ENCODE measurements at places on chromosomes 7 and 10. TPM values are rescaled to one million over a fixed set of nuclear protein-coding genes. Genes with fewer than 3 reads are reported as not detected.
A peak's percentile ranks its signal among the peaks of the same experiment; 100 is the strongest.

ZPBP gene
- total RNA-seq = not detected

DNA sequence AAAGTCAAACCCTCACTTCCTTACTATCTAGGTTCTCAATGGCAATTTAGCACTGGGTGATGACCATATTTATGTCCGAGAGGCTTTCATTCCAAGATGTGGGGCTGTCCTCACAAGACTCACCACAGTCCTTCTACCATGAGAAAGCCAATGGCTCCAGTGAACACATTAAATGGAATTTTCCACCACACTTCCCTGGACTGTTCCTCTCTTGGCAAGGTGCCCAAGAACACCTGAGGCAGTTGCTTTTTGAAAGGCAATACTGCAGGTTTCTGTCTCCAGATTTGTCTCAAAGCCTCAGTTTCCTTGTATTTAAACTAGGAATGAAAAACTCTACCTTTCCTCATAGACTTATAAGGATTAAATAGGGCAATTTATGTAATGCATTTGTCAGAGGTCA lies 24.2 kb downstream of the AFAP1L2 start:
- H3K27ac ChIP-seq = no peak overlapping the region
- DNase-seq = no peak
- H3K27me3 ChIP-seq = no peaks in the 10 kb centered on the region
- H3K4me3 ChIP-seq = no peak overlapping the region
- H3K4me1 ChIP-seq = peaks cover 30% of the 10 kb centered on the region

DNA sequence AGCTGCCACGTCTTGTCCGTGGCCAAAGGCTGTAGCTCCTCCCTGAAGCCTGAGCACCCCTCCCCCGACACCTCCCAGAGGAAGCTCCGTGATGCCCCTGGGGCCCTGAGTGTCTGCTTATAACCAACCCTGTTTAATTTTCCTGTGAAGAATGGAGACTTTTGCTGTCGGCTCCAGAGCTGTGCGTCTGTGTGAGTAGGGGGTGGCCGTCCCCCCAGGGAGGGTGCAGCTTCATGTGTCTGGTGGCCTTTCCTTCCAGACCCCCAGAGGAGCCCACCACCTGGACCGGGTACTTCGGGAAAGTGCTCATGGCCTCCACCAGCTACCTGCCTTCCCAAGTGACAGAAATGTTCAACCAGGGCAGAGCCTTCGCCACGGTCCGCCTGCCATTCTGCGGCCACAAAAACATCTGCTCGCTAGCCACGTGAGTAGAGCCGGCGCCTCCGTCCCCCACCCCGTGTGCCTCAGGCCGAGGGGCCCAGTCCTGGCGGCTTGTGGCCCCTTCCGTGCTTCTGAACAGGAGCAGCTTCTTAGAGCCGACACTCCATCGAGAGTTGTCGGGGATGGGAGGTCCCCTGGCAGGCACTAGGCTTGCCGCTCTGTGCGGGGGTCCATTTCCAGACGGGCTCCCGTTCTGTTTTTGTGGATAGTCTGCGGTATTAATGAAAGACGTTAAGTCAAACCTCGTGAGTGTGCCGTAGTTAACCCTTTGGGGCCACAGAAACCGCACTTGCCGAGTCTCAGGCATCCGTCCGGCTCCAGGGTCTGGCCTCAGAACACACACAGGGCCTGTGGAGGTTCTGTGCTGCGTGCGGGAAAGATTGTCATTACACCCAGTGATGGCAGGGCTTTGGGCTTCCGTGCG lies 37.1 kb downstream of the WIPI2 start:
- no peaks in the 10 kb centered on the region for H3K27me3 ChIP-seq
- DNase-seq = no peak
- no peak overlapping the region for H3K27ac ChIP-seq
- H3K4me1 ChIP-seq = no peaks in the 10 kb centered on the region

- peaks cover 25% of the 10 kb centered on the region for H3K36me3 ChIP-seq
- H3K27ac ChIP-seq = no peak overlapping the region
- H3K4me1 ChIP-seq = peaks cover 25% of the 10 kb centered on the region
These were observed 1.4 kb downstream of the MYO1G start for GRCh38 chr7:44977304-44977958.

- H3K27ac ChIP-seq = no peak overlapping the region
- DNase-seq = no peak
- H3K36me3 ChIP-seq = no peaks in the 10 kb centered on the region
- H3K4me3 ChIP-seq = no peak overlapping the region
- no peaks in the 10 kb centered on the region for H3K27me3 ChIP-seq
These were observed 256.9 kb downstream of the ELMO1 start for GRCh38 chr7:37191797-37192196.

NODAL gene
- not detected for total RNA-seq

BBIP1 gene
- total RNA-seq = 33.6 TPM

PTPN20 gene
- total RNA-seq = not detected

MEIG1 gene
- total RNA-seq = not detected

- DNase-seq = no peak
- no peaks in the 10 kb centered on the region for H3K36me3 ChIP-seq
- H3K27me3 ChIP-seq = no peaks in the 10 kb centered on the region
- no peak overlapping the region for H3K4me3 ChIP-seq
- H3K4me1 ChIP-seq = no peaks in the 10 kb centered on the region
These were observed 26.2 kb downstream of the VSTM4 start for GRCh38 chr10:49089152-49089551.

GRCh38 chr7:92963566-92963965 lies 127.2 kb upstream of the CDK6 start:
- H3K4me3 ChIP-seq = no peak overlapping the region
- no peak overlapping the region for H3K27ac ChIP-seq
- no peaks in the 10 kb centered on the region for H3K4me1 ChIP-seq

- H3K4me1 ChIP-seq = no peaks in the 10 kb centered on the region
- no peaks in the 10 kb centered on the region for H3K36me3 ChIP-seq
- no peak for DNase-seq
- no peak within 1 kb of the TSS for H3K4me3 ChIP-seq
- H3K27me3 ChIP-seq = no peaks in the 10 kb centered on the region
These were observed at the start of gene FXYD4 for GRCh38 chr10:43371418-43371817. Gene FXYD4, plus strand, starts transcription at chr10:43371636. Its CDS starts 2,111 bp downstream, at chr10:43373747.

SLC26A3 gene
- total RNA-seq = not detected

- no peaks in the 10 kb centered on the region for H3K27me3 ChIP-seq
- H3K4me1 ChIP-seq = no peaks in the 10 kb centered on the region
- H3K36me3 ChIP-seq = no peaks in the 10 kb centered on the region
- H3K27ac ChIP-seq = no peak overlapping the region
- no peak overlapping the region for H3K4me3 ChIP-seq
These were observed 29.5 kb upstream of the ZNF107 start for GRCh38 chr7:64636386-64636785.

CCDC172 gene
- not detected for total RNA-seq

AKR1C8 gene
- total RNA-seq = not detected

LIPK gene
- not detected for total RNA-seq

DNA sequence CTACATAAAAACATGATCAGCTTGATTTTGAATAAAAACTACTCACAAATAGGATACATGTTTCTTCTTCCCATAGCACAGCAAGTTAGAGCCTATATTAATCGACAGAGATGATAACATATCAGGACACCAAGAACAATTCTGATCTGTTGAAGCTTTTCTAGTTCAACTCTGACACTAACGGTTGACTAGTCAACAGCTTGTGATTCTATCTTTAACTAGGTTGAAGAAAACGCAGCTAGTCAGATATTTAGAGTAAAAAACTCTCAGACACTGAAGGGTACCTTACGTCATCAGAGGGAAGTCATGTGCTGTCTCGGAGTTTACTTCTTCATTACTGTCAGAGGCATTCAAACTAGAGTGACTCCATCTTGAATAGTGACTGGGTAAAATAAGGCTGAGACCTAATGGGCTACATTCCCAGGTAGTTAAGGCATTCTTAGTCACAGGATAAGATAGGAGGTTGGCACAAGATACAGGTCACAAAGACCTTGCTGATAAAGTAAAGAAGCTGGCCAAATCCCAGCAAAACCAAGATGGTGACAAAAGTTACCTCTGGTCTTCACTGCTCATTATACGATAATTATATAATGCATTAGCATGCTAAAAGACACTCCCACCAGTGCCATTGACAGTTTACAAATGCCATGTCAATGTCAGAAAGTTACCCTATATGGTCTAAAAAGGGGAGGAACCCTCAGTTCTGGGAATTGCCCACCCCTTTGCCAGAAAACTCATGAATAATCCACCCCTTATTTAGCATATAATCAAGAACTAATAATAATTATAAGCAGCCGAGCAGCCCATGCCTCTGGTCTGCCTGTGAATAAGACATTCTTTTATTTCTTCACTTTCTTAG lies 21.3 kb downstream of the CCDC71L start:
- H3K4me3 ChIP-seq = no peak overlapping the region
- H3K27ac ChIP-seq = no peak overlapping the region
- DNase-seq = no peak
- H3K36me3 ChIP-seq = no peaks in the 10 kb centered on the region
- no peaks in the 10 kb centered on the region for H3K27me3 ChIP-seq

DNA sequence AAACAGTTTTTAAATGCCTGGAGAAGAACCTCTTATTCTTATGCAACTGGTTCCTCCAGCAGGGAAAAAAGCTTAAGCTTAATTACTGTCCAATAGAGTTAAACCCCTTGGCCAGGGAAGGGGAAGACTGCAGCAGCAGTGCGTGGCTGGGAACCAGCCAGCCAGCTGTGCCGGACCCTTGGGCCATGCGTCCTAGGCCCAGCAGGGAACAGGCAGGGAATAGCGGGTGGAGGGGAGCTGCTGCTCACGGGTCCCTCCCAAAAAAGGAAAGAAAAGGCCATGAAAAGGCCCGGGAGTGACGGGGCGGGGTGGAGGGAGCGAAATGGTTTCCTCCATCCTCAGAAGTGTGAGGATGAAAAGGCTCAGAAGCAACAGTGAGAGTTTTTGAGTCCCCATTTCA lies 35.2 kb upstream of the HECW1 start:
- no peak overlapping the region for H3K4me3 ChIP-seq
- no peak overlapping the region for H3K27ac ChIP-seq
- no peak for DNase-seq
- peaks cover 9% of the 10 kb centered on the region for H3K4me1 ChIP-seq

DNA sequence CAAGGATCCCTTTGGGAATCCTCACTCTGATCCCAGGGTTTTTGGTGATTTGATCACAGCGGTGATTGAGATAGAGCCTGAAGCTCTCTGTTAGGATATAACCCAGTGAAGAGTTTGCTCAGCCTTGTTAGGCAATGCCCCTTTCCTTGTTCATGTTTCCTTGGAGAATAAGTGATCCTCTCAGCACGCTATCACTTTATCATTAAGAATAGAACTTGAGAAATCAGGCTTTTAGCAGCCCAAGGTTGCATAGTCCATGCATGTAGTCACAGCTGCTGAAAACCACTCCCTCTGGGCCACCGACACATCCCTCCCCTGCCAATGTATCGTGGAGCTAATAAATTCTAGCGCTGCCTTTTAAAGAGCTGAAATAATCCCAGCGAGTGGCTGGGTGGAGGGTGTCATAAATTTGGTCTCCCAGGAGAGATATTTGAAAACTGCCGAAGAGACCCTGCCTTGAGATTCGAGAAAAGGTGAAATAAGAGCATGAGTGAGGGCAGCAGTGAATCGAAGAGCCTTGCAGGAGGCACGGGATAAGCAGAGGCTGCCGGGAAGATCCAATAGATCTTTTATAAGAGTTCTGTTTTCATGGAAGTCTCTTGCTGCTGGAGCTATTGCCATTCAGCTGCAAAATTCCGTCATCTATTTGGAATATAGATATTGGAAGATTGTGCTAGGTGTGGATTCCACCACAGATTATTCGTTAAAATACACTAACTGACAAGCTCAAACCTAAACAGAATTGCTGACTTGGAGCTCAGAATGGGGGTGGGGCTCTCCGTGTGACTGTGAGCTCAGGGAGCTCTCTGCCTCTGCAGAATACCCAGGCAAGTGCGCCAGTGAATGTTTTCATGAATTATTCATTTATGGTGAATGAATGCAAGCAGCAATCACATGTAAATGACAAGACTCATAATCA lies 249.8 kb downstream of the TRIL start:
- H3K27me3 ChIP-seq = no peaks in the 10 kb centered on the region
- H3K27ac ChIP-seq = no peak overlapping the region
- no peaks in the 10 kb centered on the region for H3K36me3 ChIP-seq

DNA sequence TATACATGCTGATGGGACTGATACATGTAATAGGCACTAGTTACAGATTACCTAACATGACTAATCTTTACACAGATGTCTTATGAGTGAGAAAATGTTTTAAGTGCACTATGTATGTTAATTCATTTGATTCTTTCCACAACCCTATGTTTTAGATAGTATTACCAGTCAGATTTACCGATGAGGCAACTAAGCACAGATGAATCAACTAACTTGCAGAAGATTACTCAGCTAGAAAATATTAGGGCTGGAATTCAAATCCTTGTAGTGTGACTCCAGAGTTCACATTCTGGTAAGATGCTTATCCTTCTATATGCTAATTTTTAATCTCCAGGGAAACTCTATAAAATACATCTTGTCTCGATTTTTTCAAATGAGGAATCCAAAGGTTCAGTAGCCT lies 964.9 kb downstream of the REEP3 start:
- H3K27ac ChIP-seq = no peak overlapping the region
- no peak for DNase-seq
- no peaks in the 10 kb centered on the region for H3K27me3 ChIP-seq
- no peaks in the 10 kb centered on the region for H3K36me3 ChIP-seq

DNA sequence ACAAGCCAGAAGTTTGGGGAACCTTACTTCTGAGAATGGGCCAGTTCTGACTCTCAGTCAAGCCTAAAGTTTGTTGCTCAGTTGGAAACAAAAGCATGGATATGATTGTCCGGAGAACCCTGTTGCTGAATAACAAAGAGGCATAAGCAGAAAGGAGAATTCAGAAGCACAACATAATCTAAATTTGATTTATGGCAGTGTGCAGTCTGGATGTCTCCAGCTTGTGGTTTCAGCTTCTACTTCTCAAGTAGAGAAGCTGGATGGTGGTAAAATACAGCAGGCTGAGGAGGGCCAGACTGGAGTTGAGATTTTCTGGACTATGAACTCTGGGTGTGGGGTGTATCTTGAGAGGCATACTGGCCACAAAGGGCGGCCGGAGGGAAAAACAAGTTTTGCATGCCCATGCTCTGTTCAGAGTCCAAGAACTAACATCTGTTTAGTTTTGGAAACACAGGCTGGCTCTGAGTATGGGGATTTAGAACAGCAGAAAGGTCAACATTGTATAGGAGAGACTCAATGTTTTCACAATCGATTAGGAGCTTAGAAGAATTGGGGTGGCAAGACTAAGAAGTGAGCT lies 592.9 kb downstream of the CNTNAP2 start:
- H3K4me1 ChIP-seq = no peaks in the 10 kb centered on the region
- H3K36me3 ChIP-seq = no peaks in the 10 kb centered on the region
- DNase-seq = no peak

KCP gene
- not detected for total RNA-seq

DNA sequence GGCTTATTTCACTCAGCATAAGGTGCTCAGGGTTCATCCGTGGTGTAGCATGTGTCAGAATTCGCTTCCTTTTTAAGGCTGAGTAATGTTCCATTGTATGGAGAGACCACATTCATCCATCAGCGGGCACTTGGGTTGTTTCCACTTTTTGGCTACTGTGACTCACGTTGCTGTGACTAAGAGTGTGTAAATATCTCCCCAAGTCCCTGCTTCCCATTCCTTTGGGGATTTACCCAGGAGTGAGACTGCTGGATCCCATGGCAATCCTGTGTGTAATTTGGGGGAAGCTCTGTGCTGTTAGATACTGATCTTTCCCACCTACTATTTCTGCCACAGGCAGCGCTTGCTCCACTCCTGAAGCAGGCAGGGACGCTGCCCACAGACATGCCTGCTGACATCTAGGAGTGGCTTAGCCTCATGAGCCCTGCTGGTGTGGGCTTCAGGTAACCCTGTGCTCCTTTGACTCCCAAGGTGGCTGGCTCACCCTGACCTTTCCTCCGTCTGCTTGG lies 346.0 kb downstream of the FRMD4A start:
- DNase-seq = peak; percentile 80
- H3K4me1 ChIP-seq = peaks cover 40% of the 10 kb centered on the region
- H3K4me3 ChIP-seq = no peak overlapping the region
- H3K27me3 ChIP-seq = no peaks in the 10 kb centered on the region
- peak overlapping the region; percentile 68 for H3K27ac ChIP-seq

Data from SJSA1 (cell line).